ENCODE measurements at places on chromosomes 1 and 21.

DNA sequence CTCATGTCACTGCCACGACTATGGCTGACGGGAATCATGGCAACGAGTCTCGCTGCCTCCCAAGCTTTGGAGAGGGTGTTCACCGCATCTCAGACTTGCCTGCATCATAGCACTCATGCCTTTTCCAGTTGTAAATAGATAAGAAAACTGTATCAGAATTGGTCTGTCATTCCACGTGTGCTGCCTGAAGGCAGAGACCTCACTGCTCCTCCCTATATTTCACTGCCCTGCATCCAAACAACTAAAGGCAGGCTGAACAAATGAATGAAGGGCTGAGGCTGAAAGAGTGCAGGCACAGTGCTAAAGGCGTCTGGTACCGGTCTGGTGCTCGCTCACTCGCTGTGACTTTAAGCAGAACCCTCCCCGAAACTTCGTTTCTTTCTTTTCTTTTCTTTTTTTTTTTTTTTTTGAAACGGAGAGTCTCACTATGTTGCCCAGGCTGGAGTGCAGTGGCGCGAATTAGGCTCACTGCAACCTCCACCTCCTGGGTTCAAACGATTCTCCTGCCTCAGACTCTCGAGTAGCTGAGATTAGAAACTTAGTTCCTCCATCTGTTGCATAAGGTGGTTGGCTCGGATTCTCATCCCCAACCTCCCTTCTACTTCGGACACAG is 542 bp downstream of the EIF2B3 start:
- no peak for DNase-seq

DNA sequence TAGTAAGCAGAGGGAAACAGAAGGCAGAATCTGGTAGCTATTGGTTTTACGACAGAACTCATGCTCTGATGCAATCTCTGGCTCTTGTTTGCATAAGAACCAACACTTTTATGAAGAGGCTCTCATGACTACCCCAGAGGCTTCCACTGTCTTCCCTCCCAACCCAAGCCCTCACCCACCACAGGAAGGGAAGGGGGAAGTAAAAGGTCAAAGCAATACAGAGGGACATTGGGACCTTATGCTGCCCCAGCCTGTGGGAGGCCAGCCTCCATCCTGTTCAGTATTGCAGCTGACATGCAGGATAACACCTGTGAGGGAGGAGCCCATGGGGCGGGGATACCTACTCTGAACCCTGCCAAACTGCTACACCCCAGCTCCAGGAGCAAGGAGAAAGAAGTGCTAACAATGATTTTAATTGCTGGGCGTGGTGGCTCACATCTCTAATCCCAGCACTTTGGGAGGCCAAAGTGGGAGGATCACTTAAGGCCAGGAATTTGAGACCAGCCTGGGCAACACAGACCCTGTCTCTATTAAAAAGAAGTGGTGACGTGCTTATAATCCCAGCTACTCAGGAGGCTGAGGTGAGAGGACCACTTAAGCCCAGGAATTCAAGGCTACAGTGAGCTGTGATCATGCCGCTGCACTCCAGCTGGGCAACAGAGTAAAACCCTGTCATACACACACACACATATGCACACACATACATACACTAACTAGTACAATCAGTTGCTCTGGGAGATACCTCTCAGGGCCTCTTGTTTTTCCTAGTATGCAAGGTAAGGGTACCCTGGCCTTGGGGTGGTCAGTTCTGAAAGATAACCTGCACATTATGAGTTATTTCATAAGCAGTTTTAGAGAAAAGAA is 9.5 kb downstream of the MR1 start:
- DNase-seq, result no peak

DNA sequence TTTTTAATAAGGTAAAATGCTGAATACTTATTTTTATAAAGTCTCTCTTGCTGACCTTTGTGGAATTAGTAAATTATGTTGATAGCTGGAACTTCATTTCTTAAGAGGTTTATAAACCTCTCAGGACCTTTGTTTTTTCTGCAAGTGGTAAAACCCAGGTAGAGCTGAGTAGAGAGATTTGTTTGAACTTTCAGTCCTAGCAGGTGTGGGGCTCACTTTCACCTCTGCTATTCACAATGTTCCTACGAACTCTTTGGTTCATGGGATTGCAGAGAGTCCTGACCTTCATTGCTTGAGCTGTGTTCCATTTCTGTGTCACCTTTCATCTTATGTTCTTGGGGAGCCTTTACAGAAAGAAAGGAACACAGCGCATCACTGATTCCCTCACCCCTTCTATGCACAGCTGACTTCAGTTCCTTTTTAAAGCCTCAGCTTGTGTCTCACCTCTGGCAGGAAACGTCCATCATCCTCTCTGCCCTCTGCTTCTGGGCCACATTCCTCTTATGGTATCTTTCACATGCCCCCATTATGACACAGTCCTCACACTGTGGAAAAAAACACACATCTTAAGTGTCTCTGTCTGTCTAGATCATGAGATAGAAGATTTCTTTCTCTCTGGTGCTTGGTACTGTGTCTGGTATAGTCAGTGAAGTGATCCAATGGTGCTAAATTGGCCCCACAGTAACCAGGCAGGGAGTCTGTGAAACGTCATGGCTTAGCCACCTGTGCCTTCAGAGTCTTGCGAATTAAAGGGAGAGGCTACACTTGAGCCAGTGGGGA is 262.5 kb upstream of the B3GALT2 start:
- DNase-seq, result no peak

- DNase-seq, result no peak
These were observed 96.6 kb upstream of the IPO9 start for GRCh38 chr1:201732351-201732750.

DNA sequence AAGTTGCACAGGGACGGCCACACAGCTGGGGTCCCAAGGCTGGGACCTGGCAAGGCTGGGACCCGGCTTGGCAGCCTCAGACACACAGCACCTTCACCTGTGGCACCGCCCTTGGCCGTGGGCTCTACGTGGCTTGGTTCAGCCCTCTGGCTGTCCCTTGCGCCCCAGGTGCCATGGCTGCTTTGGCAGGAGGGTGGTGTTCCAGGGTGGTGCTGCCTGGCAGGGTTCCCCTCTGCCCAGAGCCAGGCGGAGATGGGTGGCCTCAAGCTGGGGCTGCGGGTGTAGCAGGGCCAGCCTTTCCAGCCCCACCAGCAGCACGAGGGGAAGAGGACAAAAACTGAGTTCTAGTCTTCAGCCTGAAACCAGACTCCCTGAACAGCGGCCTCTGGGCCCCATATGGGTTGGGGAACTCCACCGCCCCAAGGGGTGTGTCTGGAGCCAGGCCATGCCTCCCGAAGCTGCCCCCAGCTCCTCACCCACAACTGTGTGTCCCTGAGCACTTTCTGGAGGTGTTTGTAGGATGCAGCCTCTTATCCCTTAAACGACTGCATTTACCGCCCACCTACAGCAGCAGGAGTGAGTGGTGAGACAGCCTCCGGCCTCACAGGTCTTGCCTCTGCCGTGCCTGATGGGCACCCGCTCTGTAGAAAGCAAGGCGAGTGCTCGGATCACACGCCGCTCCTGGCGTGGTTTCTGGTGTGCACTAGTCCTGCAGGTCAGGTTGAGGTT is 92.3 kb downstream of the PDE9A start:
- DNase-seq, result no peak

DNA sequence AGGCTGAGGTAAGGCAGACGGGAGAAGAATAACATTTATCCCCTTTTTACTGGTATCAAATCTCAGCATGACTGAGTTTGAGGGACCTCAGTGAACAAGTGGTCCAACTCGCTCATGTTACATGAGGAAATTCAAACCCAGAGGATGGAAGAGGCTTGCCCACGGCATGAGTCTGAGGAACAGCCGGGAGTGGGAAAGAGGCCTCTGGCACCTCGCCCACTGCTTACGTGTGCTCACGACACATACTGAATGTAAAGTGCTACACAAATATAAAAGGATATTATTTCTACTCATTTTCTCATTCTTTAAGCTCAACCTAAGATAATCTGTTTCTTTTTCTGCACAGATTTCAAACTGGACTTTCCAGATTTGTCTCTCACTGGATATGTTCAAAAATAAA is 14.7 kb downstream of the BEND5 start:
- DNase-seq, result no peak

GRCh38 chr1:74407902-74408301 is 104.5 kb downstream of the LRRC53 start:
- DNase-seq, result no peak

- no peak for DNase-seq
These were observed 21.0 kb downstream of the PCSK9 start for GRCh38 chr1:55060133-55060999.

DNA sequence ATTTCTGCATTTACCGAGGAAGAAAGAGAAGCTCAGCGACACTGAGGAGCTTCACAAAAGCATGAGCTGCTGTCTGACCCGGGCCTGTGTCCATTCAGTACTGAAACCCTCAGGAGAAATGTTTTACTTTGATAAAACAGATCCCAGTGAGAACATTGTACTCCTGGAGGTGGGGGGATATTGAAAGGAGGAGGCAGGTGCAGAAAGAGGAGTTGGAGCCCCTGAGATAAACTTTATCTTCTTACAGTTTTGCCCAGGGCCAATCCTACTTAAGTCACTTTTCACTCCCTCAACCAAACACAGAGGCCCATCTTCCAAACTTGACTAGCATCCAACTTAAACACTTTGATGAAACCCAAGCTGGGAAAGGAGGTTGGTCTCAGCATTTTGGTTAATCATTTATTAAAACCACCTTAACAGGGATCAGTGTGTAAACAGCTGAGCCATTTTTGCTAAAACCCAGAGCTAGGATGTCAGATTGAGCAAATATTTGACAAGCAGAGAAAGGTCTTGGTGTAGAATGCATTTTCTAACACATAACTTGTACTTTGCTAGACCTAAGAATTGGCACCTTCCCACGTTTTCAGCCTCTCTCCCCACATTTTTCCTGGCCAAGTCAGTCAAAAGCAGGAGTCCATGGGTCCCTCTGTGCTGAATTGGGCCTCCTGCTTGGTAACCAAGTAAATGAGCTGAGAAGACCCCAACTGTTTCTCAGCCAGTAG is 32.5 kb upstream of the SARS1 start:
- DNase-seq, result no peak

- DNase-seq, result peak; percentile 67
These were observed at the start of gene PRPF38B for GRCh38 chr1:108691942-108692723. TSS of gene PRPF38B (plus strand) at chr1:108692310. CDS start at chr1:108692592, 282 bp downstream.

DNA sequence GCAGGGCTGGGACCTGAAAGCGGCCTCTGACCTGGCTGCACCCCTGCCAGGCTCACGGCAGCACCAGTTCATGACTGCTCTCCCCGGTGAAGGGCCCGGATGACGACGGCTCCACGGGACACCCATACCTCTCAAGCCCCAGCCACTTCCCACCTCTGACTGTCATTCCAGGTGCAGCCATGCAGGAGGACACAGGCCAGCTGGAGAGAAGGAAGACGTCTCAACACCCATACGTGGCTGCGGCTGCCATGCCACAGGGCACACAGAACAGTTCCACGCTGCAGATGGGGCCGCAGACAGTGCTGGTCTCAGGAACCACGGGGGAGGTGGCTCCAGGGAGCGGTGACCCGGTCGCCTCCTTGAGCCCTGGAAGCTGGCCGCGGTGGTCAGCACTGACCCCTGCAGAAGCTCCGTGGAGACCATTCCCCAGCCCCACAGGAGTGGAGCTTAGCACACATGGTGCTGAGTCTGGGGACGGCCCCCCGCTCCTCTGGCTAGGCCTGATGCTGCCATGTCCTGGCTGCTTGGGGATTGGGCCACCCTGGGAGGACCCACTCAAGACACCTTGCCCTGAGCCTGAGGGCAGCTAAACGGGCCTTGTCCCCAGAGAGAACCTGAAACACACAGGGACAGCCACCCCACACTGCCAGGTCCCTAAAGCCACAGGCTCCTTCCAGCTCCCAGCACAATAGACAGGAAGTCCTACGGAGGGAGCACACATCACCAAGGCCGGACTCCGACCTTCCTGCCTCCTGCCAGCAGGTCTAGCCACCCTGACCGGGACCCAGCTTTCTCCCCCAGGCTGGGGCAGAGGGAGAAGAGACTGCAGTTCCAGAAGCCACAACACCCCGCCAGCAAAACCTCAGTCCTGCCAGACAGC is 8.6 kb downstream of the WNT9A start:
- no peak for DNase-seq

DNA sequence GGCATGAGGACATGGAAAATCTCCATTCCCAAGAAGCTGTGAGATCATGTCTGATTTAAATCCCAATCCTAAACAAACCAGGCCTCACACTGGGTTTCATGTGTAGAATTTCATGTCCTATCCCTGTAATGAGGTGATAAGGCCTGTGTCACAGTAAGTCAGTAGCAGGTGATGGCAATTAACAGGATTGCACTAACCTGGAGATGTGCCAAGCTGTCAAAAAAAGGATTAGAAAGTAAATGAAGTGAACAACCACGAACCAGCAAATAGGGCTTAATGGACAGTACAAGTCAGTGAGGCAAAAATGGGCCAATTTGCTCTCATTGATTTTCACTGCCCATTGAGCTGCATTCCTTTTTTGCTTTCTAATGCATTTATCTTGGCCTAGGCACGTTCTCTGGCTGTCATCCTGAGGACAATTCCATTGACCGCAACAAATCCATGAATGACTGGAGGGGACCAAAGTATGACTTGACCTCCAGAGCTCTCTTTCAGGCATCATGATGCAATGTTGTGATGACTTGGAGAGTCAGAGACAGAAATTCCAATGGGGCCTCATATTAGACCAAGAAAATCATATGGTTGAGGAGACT is 673.6 kb upstream of the ADGRL2 start:
- no peak for DNase-seq

GRCh38 chr1:160410406-160411005 is 10.1 kb downstream of the VANGL2 start:
- DNase-seq, result no peak

- no peak for DNase-seq
These were observed 44.0 kb downstream of the PTAFR start for GRCh38 chr1:28132171-28133167.

- no peak for DNase-seq
These were observed 3.8 kb downstream of the DNALI1 start for GRCh38 chr1:37560401-37561132.

- no peak for DNase-seq
These were observed 29.0 kb upstream of the CCDC190 start for GRCh38 chr1:162889989-162890388.

GRCh38 chr1:90402893-90403849 is 313.9 kb downstream of the BARHL2 start:
- DNase-seq, result peak; percentile 99

DNA sequence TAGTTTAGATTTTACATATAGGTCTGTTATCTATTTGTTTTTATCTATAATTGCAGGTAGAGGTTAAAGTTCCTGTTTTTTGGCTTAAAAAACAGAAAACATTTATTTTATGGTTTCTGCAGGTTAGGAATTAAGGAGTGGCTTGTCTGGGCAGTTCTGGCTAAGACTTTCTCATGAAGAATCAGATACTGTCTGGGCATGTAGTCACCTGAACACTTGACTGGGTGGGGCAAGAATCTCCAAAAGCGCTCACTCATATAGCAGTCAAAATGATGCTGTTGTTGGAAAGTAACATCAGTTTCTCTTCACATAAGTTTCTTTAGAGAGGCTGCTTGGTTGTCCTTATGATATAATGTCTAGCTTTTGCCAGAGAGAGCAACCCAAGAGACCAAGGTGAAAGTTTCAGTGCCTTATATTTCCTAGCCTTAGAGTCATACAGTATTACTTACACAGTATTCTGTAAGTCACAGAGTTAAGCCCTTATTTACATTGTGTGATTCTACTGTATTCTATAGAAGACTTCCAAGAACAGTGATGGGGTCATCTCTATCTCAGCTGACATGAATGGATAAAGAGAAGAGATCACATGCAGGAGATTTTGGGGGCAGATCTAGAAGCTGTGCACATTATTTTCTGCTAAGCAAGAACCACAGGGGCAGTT is 125.4 kb upstream of the GPR52 start:
- no peak for DNase-seq

GRCh38 chr1:213613549-213613948 is 374.2 kb upstream of the PROX1 start:
- DNase-seq, result no peak

- DNase-seq, result no peak
These were observed 14.4 kb downstream of the S100A16 start for GRCh38 chr1:153598309-153599172.

Data from HS-5 (cell line).